Upper lobe of left lung (tissue), 6 donors: ENCODE measurements at places on chromosomes 16 and 17. TPM values are rescaled to one million over a fixed set of nuclear protein-coding genes. Genes with fewer than 3 reads are reported as not detected.

GRCh38 chr17:66775271-66775670 lies 59.6 kb upstream of the CACNG5 start:
- no peak overlapping the region for H3K27ac ChIP-seq
- no peak overlapping the region for H3K4me3 ChIP-seq
- H3K4me1 ChIP-seq = no peaks in the 10 kb centered on the region

DNA sequence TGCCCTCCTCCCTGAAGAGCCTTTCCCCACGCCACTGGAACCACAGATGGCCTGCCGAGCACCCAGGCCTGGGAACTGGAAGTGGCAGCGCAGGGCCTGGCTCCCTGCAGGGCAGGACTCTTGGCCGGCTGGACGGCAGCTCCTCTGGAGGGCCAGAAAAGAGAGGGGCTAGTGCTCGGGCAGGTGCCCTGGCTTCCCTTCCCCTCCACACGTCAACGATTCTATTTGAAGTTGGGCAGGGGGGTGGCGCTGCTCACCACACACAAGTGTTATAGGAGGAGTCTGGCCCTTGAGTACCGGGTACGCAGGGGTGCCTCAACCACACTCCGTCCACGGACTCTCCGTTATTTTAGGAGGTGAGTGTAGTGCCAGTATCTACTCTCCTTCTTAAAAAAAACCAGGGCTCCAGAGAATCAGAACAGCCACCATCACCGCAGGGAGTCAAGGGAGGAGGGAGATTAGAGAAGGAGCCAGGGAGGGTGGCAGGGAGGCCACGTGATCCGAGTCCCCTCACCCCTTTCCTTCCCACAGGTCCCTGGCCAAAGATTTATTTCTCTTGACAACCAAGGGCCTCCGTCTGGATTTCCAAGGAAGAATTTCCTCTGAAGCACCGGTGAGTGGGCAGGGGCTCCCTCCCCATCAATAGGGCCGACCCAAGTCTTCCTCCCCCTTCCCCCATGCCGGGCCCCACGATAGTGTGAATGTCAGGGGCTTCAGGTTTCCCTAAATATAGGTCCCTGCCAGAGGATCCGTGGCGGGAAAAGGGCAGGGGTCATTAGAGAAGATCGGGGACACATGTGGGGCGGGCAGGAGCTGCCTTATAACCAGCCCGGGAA lies 1.4 kb upstream of the ALDOA start:
- no peaks in the 10 kb centered on the region for H3K27me3 ChIP-seq
- peak; percentile 89 for DNase-seq
- peak overlapping the region; percentile 96 for H3K27ac ChIP-seq
- peaks cover 31% of the 10 kb centered on the region for H3K4me1 ChIP-seq
- peaks cover 22% of the 10 kb centered on the region for H3K36me3 ChIP-seq

The PNPO gene
- 29.2 TPM for total RNA-seq

The CDH5 gene
- 58.6 TPM for total RNA-seq

DNA sequence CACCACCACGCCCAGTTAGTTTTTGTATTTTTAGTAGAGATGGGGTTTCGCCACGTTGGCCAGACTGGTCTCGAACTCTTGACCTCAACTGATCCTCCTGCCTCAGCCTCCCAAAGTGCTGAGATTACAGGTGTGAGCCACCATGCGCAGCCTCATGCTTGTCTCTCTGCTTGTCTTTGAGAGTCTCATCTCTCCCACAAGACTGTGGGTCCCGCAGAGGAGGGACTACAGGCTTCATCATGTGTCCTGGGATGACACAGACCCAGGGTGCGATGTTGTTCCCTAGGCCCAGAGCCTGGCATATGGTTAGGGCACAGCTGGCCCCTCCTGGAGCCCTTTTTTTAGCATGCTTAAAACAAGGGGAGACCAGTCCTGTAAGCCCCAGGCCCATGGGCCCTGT lies 101.9 kb downstream of the NDE1 start:
- no peak for DNase-seq
- H3K4me1 ChIP-seq = no peaks in the 10 kb centered on the region
- no peak overlapping the region for H3K27ac ChIP-seq
- H3K36me3 ChIP-seq = no peaks in the 10 kb centered on the region

DNA sequence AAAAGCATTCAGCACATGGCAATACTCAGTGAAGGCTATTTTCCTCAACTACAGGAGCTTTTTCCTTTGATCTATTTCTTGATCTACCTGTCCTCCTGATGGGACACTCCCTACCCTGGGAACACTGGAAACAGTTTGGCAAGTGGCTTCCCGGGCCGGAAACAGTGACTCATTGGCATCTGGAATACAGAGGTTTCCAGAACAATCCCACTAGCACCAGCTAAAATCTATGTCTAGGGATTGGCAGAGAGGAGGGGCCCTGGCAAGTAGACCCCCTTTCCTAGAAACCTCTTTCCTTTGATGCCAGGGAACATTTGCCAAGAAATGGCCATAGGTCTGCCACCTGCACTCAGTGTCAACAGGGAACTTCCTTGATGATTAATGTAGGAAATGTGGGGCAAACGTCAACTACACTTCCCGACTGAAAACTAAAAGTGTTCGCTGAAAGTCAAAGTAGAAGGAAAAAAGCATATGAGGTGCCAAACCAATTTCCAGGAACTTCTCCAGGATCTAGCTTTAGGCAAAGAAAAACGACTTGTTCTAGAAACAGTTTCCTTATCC lies 30.4 kb upstream of the FBXW10B start:
- no peaks in the 10 kb centered on the region for H3K36me3 ChIP-seq
- peak overlapping the region; percentile 75 for H3K27ac ChIP-seq

DNA sequence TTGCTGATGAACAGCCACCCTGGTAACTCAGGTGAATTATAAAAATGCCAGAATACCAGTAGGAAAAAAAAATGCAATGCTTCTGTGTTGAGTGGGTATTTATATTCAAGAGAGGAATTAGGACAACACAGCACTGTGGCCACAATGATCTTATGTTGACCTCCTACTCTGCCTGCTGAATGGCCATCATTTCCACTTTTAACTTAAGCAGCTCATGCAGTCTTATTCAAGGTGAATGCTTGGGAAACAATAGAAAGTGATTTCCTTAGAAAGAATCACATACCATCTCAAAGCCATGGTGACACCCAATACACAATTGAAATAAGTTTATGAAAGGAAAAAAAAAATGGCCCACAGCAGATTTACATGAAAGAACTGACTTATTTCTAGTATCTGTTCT lies 224.0 kb downstream of the CDH8 start:
- no peaks in the 10 kb centered on the region for H3K36me3 ChIP-seq
- H3K27ac ChIP-seq = no peak overlapping the region
- no peak for DNase-seq
- H3K4me1 ChIP-seq = no peaks in the 10 kb centered on the region
- H3K4me3 ChIP-seq = no peak overlapping the region
- H3K27me3 ChIP-seq = no peaks in the 10 kb centered on the region

DNA sequence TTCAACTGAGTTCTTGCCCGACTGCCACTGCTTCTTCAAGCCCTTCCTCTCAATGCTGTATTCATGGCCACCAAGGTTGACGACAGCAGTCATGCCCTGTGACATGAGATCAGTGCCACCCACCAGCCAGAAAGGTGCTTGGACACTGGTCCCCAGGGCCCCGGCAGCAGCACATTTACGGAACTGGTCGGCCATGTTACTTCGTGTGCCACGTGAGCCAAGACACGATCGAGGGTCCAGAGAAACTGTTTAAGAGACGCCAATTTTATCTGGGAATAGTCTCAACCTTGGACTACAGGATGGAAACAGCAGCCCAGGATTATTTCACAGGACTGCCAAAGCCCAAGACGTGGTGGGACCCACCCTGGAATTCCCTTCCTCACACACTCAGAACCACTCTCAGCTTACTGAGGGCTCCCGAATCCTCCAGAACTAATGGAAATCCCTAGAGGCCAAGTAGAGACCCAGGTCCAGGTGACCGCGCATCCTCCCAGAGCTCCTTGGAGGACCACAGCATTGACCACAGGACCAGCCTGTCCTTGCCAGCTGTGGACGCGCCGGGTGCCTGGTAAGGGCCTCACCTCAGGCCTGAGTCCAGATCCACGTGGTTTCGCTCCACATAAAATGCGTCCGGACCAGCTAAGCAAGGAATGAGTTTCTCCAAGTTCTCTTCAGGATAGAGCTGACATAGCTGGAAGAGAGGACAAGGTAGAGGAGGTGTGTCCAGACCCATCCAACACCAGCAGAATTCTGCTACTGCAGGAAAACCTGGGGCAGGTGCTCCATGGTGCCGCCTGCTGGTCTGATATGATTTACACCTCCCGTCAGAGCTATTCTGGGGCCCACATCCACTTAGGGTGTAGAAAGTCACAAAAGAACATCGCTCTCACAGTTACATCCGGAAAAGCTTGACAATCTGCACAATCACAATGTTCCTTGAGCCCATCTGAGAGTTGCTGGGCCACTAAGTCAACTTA lies 28.2 kb downstream of the MAP1LC3B start:
- no peak overlapping the region for H3K27ac ChIP-seq
- peaks cover 85% of the 10 kb centered on the region for H3K36me3 ChIP-seq
- no peaks in the 10 kb centered on the region for H3K27me3 ChIP-seq
- H3K4me3 ChIP-seq = no peak overlapping the region

DNA sequence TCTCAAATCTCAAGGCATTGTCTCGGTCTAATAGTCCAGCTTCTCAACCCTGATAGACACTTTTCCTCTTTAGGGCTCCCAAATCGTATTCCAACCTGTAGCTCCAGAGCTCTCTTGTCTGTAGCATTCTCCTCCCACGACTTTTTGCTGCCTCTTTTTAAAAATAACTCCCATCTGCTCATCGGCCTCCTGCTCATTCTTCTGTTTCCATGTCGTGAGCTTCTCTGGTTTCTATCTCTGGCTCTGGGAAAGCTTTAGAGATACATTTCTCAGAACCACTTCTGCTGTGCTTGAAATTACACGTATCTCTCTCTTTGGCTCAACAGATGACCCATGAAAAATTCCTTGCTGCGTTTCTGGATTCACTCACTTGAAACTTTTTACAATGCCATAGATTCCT lies 609.6 kb upstream of the C16orf82 start:
- H3K36me3 ChIP-seq = no peaks in the 10 kb centered on the region
- H3K4me3 ChIP-seq = no peak overlapping the region
- no peak for DNase-seq
- H3K4me1 ChIP-seq = no peaks in the 10 kb centered on the region

DNA sequence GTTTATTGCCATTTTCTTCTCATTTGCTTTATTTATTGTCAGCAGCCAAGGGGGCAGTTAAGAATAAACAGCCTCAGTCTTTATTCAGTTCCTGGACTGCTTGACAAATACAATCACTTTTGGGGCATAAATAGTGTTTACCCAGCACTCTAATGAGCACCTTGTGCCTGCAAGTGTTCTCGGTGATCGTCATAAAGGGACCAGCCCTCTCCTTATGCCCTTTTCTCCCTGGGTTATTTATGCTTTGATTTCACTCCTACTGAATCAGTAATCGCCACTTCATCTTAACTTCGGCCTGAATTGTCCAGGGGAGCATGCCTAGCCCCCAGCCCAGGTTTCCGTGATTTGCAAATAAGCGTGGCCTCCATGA lies 55.7 kb upstream of the CACNG5 start:
- H3K27me3 ChIP-seq = no peaks in the 10 kb centered on the region
- H3K4me1 ChIP-seq = peaks cover 5% of the 10 kb centered on the region
- no peaks in the 10 kb centered on the region for H3K36me3 ChIP-seq
- peak overlapping the region; percentile 71 for H3K27ac ChIP-seq
- H3K4me3 ChIP-seq = no peak overlapping the region

- no peak overlapping the region for H3K27ac ChIP-seq
- no peak overlapping the region for H3K4me3 ChIP-seq
Measured at GRCh38 chr17:13917634-13918033, 151.7 kb upstream of the COX10 start.

The CMTR2 gene
- 9.3 TPM for total RNA-seq

The TAT gene
- 0.15 TPM for total RNA-seq

DNA sequence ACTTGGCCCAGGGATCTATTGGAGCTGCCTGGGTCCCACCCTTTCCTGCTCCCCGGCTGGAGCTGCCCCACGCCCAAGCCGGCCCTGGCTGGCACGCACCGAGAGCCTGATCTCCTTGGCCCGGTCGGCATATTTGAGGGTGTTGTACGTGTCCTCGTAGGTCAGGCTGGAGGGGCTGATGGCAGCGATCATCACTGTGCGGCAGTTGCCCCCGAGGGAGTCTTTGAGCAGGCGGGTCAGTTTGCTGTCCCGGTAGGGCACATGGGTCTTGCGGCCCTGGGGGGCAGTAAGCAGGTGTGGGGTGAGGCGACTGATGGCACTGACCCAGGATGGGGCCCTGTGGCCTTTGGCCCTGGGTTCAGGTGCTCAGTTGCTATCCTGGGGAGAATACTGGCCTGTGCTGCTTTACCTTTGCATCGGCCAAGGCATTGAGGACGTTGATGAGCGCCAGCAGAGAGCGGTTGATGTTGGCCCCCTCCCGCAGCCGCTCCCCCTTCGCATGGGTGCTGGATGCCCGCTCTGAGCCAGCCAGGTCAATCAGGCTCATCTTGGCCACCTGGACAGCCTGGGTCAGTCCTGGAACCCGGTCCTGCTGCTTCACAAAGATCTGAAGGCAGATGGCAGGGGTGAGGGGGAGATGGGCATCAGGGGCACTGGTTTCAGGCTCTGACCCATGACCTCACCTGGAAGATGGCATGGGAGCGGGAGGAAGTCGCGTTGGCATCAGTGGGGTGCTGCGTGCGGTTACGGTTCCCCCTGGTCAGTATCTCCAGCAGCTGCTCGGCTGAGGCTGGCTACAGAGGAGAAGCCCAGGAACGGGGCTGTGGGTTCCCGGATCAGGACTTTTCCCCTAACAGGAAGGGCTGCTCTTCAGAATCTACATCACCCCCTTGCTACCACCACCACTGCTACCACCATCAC lies 13.5 kb downstream of the KIF18B start:
- no peaks in the 10 kb centered on the region for H3K27me3 ChIP-seq
- no peaks in the 10 kb centered on the region for H3K4me1 ChIP-seq
- H3K27ac ChIP-seq = no peak overlapping the region

GRCh38 chr17:61464130-61464842 lies 12.1 kb downstream of the TBX4 start:
- H3K4me3 ChIP-seq = no peak overlapping the region
- DNase-seq = peak; percentile 63
- H3K27ac ChIP-seq = peak overlapping the region; percentile 86
- H3K36me3 ChIP-seq = peaks cover 6% of the 10 kb centered on the region
- H3K27me3 ChIP-seq = no peaks in the 10 kb centered on the region
- peaks cover 19% of the 10 kb centered on the region for H3K4me1 ChIP-seq

GRCh38 chr17:70901870-70902269 lies 732.5 kb downstream of the KCNJ2 start:
- H3K27ac ChIP-seq = no peak overlapping the region
- DNase-seq = no peak
- no peak overlapping the region for H3K4me3 ChIP-seq
- no peaks in the 10 kb centered on the region for H3K27me3 ChIP-seq
- H3K36me3 ChIP-seq = no peaks in the 10 kb centered on the region

- H3K27me3 ChIP-seq = no peaks in the 10 kb centered on the region
- H3K36me3 ChIP-seq = no peaks in the 10 kb centered on the region
- no peak overlapping the region for H3K4me3 ChIP-seq
- H3K27ac ChIP-seq = no peak overlapping the region
- H3K4me1 ChIP-seq = peaks cover 23% of the 10 kb centered on the region
- DNase-seq = no peak
Measured at GRCh38 chr16:57651344-57652333, 16.5 kb upstream of the ADGRG3 start.
